Stimulated activated CD8-positive, alpha-beta memory T cell treated with anti-CD3 and anti-CD28 coated beads, Interleukin-2, amount 100 ng/mL, for 1 hour (primary cell): ENCODE measurements at places on chromosomes 12 and 14.

DNA sequence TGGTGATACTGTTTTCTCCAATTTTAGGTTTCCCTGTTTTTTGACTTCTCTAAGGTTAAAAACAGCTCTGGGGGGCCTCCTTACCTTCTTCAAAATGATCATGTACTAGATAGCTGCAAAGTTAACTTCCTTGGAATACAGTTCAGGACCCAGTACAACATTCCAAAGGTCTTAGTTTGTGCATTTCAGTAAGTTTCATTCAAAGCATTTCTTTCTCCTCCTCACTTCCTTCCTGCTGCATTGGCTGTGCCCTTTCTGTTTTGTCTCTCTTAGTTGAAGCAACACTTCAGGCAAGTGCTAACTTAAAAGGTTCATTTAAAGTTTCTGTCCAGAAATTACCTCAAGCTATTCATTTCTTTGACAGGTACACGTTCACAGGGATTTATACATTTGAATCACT is 95.7 kb downstream of the SCN8A start:
- DNase-seq, result no peak

DNA sequence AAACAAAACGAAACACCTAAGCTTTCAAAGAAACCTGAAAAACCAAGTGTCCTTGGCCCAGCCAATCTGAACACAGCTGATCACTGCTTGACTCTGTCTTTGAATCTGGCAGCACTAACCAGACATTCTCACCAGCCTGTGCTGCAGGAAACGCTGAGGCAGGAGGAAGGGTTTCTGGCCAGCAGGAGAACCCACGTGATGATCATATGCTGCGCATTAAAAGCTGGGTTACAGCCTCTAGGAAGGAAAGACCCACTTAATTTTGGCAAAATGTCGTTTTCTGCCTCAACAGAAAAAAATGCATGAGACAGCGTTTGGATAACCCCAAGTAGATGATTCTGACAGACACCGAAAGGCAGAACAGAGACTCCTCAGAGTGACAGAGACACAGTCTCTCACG is 9.8 kb downstream of the APPL2 start:
- no peak for DNase-seq

GRCh38 chr14:72708708-72709475 is 185.0 kb downstream of the DPF3 start:
- no peak for DNase-seq

DNA sequence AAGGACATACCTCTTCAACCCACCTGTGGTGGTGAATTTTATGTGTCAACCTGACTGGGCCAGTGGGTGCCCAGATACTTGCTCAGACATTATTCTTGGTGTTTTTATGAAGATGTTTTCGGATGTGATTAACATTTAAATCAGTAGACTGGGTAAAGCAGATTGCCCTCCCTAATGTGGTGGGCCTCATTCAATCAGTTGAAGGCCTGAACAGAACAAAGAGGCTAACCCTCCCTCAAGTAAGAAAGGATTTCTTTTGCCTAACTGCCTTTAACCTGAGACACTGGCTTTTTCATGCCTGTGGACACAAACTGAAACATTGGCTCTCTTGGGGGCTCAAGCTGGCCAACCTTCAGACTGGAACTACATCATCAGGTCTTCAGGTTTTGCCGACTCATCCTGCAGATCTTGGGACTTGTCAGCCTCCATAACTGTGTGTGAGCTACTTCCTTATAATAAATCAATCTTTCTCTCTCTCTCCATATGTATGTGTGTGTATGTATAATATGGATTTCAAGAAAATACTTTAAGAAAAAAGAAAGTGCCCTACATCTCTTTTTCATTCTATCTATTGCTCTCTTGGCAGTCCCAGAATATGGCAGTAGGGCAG is 39.4 kb downstream of the RTN1 start:
- DNase-seq, result no peak

DNA sequence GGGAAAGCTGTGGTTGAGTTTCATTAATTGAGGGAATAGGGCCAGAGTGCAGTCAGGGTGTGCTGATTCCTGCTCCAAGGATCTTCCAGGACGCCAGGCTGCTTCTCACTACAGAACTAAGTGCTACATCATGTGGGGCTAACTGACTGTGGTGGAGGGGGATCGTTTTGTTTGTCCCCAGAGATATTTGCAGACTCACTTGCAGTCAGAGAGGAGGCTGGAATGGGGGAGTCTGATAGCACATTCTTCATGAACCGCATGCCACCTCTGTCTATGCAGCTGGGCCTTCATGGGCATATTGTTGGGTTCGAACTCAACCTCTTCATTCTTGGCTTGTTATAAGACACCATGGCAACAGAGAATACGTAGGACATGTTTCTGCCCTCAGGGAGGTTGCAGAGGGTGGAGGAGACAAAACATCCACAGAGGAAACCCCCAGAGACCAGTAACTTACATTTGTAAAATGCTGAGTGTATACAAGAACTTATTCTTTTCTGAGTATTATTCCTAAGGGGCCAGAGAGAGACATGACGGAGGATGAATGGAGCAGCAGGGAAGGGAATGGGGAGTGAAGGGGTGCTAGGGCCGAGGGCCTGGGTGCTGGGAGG is 13.0 kb downstream of the KRT7 start:
- DNase-seq, result no peak

GRCh38 chr12:79560225-79560889 is 130.4 kb downstream of the PAWR start:
- no peak for DNase-seq

GRCh38 chr12:119446459-119446858 is 111.9 kb downstream of the CCDC60 start:
- no peak for DNase-seq

GRCh38 chr14:88007608-88008007 is 2.7 kb downstream of the GPR65 start:
- DNase-seq, result no peak
